ENCODE measurements at places on chromosomes 1 and 21.

DNA sequence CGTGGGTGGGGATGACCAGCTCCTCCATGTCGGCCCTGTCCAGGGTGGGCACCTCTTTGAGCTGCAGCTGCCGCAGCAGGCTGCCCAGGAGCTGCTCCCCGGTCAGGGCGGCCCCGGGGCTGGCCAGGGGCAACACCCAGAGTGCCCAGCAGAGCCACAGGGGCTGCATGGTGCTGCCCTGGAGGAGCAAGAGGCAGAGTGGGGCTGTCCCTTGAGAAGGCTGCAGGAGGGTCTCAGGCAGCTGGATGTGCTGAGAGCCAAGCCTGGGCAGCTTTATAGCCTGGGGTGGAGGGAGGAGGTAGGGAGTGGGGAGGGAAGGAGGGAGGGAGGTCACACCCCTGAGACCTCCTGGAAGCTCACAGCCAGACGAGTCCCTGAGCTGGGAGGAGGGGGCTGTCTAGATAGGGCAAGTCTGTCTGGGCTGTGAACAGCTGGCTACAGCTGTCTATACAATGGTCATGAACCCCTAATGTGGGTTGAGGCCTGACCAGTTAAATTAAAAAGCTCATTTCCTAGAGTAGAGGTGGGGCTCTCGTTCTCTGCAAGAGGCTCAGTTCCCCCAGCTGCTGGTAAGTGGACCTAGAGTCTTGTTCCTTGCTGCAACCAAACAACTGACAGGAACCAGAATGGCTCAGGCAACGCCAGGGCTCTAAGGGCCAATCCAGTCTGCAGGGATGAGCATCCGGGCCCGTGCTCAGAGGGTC, at the start of gene LEFTY1:
TSS of gene LEFTY1 (minus strand) at position 249 of the 704 bp plus-strand sequence. CDS start at position 169, 80 bp downstream.
- DNase-seq = no peak

GRCh38 chr1:79614762-79615161, 608.2 kb upstream of the ADGRL4 start:
- DNase-seq = no peak

GRCh38 chr1:220182656-220183055, 88.7 kb downstream of the IARS2 start:
- DNase-seq = no peak

GRCh38 chr1:8373581-8374241, 55.8 kb downstream of the SLC45A1 start:
- DNase-seq = no peak

GRCh38 chr1:14514739-14515138, 83.7 kb upstream of the KAZN start:
- no peak for DNase-seq

GRCh38 chr1:31101147-31101502, 35.6 kb upstream of the PUM1 start:
- no peak for DNase-seq

DNA sequence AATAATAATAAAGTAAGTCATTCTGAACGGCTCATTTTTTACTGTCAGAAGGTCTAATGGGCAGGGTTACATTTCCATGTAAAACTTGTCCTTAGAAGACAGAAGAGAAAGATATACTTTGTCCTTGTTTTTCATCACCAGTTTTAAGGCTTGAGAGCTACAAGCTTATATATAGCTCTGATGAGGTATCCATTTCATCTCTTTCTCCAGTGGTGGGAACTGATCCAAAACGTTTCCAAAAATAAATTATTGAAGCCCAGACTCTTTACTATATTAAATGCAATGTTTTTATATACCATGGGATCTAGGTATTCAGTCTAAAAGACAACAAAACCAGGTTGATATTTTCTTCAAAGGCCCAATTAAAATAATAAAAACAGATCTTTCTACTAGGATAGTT, 8.7 kb downstream of the B3GALNT2 start:
- no peak for DNase-seq

DNA sequence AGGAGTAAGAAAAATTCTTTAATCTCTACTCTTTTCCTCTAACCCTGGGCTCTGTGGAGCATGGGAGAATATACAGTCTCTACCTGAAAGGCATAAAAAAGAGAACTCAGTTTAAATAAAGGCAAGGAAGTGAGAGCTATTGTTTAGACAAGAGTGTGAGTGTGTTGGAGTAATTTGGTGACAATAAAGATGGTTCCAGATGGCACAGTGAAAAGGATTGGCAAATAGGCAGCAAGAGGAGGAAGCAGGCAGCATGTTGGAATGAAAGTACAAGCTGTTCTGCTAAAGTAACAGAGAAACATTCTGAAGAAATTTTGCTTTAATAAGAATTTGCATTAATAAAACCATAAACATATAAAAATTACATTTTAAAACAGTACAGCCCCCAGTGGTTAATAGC, 163.4 kb downstream of the DNM3 start:
- no peak for DNase-seq

GRCh38 chr1:36889478-36890226, 144.7 kb downstream of the GRIK3 start:
- no peak for DNase-seq

DNA sequence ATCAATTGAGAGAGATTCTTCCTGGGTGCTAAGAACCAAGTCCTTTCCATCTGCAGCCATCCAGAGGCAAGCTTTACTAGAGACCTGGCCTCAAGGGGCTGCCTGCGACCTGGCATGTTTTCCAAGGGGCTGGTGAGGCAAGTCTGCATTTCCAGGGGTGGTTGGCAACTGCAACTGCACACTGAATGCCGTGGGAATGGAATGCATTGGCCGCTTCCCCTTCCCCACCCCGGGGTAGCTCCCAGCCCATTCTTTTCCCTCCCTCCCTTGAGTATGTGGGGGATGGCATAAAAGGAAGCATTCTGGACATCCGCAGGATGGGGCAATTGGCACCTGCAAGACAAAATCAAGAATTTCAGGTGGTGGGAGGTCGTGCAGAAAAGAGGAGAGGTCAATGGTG, 155.1 kb downstream of the IGSF21 start:
- no peak for DNase-seq

DNA sequence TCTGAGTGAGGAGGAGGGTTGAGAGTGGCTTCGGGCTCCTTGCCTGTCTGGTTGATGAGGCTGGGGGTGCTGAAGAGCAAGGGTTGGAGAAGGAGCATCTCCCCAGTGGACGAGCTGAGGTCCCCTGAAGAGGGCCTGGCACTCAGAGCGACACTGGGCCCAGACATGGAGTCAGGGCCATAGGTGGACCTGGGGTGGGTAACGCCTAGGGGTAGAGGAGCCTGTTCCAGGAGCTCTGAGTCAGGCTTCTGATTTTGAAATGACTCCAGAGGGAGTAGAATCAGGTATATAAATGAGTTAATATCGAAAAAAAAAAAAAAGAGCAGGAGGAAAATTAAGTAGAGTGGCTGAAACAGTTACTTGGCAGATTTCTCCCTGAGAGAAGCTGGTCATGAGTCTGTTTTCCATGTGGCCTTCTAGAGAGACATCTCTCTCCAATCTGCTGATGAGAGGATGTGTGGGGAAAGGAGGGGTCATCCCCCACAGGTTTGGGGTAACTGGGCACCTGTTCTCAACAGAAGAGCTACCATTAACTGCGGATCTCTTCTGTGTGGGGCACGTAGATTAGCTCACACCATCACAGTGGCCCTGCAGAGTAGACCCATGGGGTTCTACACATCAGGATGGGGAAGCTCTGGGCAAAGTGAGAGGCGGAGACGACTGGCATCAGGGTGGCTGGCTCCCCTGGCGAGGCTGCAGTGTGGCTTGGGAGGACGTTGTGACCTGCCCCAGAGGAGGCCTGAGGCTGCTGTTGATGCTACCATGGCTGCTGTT, 115.5 kb downstream of the DHRS3 start:
- DNase-seq = no peak

- DNase-seq = no peak
These were observed 12.8 kb upstream of the RGS2 start for GRCh38 chr1:192795916-192796618.

DNA sequence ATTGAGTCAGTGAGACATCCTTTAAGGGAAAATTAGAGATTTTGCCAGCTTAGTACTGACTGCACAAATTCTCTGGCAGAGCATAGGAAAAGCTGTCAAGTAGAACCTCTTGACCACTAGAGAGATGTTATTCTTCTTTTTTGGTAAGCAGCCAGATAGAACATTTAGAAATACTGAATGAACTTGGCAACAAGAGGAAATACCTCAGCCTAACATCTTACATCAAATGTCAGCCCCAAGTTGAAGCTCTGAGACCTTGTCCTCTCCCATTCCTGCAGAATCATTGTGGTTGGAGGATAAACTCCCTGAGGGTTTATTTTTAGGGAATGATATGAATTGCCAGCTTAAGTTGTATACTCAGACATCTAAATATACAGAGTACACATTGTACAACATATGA, 53.5 kb downstream of the MIGA1 start:
- DNase-seq = no peak

- DNase-seq = no peak
These were observed 93.0 kb downstream of the DYRK1A start for GRCh38 chr21:37459575-37459974.

DNA sequence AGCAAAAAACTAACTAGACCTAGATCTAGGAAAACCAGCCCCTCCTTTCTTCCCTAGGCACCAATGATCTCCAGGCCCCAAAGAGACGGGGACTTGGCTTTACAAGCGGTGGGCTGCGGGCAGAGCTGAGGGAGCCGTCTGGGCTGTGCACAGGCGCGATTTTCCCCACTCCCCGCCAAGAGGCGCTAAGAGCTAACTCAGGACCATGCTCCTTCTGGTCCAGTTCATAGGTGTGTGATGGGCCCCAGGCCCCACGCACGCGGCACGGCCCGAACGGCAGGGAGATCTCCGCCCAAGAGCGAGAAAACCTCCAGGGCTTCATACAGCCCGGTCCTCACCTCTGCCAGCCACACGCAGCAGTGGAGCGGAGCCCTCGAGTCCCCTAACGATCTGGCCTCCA, 7.5 kb upstream of the GPR153 start:
- no peak for DNase-seq

DNA sequence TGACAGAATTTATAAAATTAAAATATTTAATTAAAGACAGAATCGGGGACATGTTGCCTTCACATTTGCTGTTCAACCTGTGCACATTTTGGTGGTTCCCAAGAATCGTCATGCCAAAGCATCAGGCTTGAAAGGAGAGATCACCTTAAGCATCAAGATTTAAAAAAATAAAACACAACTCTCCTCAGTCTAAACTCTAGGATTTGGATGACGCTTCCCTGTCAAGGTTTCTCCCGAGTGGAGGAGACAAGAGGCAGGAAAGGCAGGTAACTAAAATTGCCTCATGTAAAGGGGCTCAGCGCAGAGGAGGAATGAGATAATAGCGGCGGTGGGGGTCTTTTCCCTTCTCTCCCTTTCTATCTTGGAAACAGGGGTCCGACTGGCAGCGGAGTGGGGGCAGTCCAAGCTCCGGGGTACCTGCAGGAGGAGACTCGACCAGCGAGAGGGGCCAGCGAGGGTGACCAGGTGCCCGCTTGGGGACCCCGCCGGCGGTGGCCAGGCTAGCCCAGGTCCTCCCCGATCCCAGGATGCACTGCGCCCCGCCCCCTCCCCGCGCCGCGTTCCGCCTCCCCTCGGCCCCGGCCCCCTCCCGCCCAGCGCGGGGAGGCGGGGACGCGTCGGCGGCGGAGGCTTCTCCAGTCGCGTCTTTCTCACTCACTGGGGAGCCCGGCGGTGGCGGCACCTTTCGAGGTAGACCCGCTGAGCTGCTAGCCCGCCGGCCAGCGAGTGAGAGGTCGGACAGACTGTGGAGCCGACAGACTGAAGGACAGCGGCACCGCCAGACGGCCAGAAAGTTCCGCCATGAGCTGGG, at the start of gene FNBP1L:
TSS of gene FNBP1L (plus strand) at position 638 of the 811 bp plus-strand sequence. CDS start at position 802, 164 bp downstream.
- peak; percentile 66 for DNase-seq

DNA sequence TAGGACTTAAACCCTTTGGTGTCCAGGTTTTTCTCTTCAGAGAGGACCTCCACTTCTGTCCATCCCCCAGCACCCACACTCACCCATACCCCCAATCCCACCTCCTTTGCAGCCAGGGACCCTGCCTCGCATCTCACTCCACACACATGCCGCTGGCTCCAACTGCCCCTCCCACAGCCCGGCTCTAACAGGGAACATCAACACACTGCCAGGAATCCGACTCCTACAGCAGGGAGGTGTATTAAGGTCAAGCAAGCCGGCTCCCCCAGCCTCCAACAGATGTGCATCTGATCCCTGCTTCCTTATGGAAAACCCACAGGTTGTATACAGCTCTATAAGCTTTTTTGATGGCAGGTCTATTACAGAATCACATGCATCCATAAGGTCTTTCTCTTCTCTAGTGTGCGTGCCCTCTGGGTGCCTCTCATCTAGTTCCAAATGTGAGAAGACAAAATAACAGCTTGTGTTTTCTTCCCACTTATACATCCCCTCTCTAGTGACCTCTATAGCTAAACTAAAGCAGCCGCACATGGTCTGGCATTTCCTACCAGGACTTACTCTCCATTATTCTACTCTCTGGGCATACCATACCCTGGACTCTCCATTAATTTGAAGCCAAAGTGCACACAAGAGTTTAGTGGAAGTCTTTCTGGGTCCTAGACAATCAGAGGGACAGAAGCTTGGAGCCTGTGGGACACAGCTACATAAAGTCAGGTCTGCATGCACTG, 16.3 kb downstream of the PIK3C2B start:
- no peak for DNase-seq

- no peak for DNase-seq
These were observed 92.1 kb upstream of the SLC44A3 start for GRCh38 chr1:94727846-94728715.

GRCh38 chr1:30359539-30360220, 363.7 kb downstream of the MATN1 start:
- DNase-seq = no peak

DNA sequence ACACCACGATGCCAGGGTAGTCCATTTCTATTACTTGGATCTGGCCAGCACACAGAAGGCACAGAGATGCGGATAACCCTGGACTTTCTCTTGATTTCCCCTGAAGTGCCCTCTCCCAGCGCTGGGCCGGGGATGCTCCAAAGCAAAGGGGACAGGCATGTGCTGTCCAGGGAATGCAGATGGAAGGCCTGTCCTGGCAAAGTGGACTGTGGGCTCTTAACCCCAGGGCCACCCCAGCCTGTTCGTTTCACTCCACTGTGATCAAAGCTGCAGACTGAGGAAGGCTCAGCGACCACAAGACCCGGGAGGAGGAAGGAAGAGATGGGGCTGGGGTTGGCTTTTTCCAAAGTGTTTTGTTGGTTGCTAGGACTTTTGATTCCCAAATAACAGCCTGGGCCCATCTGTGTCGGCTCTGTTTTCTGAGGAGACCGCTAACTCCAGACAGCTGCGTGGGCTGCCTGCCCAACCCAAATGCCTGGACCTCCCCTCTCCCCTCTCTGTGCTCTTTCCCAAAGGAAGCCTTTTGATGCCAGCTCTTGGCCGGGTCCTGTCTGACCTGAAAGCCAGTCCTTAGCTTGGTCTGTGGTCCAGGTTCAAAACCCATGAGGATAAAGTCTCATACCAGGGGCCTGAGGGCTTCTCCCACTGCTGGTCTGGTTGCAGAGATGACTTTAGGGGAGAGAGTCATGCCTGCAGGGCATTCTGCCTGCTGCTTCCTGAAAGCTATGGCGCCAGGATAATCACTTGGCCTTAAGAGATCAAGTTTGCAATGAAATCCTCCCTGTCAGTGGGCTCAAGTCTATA, 119.6 kb upstream of the CD34 start:
- DNase-seq = no peak

GRCh38 chr1:80847904-80848303, 952.8 kb upstream of the ADGRL2 start:
- DNase-seq = no peak

- peak; percentile 39 for DNase-seq
These were observed 2.4 kb downstream of the ARID1A start for GRCh38 chr1:26697978-26698849.

GRCh38 chr1:209866201-209866600, 38.4 kb downstream of the UTP25 start:
- DNase-seq = no peak

Data from activated B cell treated with CpG ODN at 0.5 μM for 24 hours (primary cell).